Hepatic stellate cell (primary cell): ENCODE measurements at places on chromosomes 2 and 18.
A peak's percentile ranks its signal among the peaks of the same experiment; 100 is the strongest.

DNA sequence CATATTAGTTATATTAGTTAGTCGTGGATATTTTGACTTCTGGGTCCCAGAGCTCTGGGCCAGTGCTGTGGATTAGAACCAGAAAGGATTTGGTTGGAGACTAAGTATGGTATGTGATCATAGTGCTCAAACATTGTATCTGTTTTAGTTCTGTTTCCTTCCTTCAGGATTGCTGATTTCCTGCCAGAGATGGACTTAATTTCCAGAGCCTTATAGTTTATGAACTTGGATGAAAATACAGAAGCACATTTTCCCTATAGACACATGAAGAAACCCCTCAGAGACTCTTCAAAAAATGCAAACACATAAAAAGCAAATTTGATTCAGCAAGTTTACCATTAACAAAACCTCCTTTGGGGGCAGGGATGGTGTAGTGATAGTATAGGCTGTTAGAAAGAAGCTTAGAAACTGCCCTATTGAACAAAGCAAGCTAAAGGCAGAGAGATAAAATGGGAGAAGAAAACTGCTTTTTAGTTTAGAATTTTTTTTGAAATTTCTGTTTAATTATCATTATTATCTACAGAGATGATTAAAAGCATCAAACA lies 88.7 kb upstream of the EFEMP1 start:
- DNase-seq = no peak

DNA sequence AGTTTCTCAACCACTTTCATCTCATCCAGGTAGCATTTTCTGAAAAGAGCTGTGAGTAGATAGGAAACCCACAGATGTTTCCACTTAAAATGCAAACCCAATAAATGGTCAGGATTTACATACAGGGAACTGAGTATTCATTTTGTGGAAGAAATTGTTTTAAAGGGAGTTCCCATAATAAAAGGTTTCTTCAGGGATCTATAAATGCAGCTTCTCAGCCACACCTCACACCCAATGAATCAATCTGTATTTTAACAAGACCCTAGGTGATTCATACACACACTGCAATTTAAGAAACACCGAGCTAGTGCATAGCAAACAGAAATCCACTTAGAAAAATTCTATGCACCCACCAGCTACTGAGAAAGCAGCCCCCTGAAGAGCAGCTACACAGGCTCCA lies 140.1 kb upstream of the ACAA2 start:
- no peak for DNase-seq

DNA sequence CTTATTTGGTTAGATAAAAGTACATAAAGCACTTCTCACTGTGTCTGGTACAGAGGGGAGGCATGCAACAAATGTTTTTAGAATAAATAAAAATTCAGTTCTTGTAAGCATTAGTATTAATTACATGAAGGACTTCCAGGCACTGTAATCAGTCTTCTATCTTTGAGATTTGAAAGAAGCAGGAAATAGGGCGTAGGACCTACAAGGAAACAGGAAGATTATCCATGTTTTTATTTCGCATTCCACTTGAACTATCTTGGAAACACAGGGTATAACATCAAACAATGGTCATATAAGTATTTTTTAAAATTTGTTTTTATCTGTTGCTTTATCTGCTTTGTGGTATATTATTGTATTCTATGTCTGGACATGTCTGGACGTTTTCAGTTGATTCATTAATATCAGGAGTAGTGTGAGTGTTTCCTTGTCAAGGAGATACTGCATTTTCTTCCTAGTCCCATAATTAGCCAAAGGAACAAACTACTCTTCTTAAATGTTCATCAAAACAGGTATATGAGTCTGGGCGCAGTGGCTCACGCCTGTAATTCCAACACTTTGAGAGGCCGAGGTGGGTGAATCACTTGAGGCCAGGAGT lies 32.5 kb downstream of the BMPR2 start:
- DNase-seq = peak; percentile 12

GRCh38 chr2:173571021-173571821 lies 216.5 kb downstream of the CDCA7 start:
- no peak for DNase-seq

DNA sequence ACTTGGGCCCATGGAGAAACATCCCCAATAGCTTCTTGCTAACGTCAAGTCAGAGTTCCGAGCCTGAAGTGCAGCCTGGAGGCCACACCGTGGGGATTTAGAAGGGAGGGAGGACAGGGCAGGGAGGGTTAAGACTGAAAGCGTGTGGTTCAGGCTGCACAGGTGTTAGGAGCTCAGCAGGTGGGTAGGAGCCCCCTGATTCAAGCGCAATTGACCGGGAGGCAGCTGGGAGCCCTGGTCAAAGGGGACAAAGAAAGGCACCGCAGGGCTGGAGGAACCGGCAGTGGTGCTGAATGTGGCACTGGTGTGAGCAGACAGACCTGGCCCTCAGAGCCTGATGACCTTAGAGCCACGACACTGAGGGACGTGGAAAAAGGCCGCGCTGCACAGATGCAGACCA lies 149.6 kb downstream of the TMEM18 start:
- no peak for DNase-seq

DNA sequence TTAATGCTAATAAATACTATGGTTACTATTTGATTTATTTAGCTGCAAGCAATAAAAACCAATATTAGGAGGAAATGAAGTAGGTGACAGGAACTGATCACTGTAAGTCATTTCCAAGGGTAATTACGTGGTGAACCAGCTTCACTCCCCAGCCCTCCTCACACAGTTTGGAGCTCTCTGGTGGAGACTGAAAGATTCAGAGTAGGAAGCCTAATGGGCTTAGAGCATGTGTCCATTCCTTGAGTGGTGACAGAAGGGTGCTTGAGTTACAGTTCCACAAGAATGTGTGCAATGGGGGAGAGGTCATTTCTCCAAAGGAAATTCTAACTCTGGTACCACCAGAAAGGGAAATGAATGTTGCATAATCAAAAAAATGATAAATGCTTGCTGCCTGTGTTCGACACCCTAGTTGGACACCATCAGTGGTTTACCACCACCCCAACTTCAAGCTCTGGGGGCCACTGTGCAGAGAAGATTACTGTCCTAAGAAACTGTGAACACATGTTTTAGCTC lies 285.1 kb upstream of the MMADHC start:
- no peak for DNase-seq

DNA sequence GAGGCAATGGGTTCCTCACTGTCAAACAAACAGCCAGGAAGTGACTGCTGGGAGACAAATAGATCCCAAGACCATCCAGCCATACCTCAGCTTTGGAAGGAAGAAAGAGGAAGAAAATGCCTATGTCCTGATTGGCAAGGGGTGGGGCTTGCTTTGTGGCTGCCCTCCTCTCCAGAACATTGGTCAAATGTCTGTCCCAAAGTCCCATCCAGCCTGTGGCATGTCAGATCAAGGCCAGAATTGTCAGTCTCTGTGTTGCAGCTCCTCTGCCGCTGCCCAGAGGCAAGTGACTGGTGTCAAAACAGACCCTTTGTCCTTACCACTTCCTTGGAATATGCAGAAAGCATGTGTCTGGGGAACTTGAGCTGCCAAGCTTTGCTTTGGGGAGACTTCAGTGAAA lies 63.0 kb upstream of the SMAD2 start:
- DNase-seq = no peak

DNA sequence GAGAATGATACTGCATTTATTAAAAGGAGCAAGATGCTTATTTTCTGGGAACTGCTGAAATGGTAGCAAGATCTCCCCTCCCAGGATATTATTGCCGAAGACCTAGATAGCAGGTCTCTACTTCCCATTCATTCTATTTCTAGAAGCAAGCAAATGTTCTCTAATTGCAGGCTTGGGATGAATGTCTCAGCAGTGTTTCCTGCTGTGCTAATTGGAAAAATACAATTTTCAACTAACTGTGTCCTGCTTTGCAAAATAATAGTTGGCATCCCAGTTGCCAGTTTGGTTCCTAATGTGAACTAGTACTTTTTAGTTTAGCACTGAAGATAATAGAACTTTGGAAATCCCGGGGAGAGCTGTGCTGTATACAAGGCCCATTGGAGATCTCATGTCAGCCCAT lies 26.1 kb downstream of the SLC20A1 start:
- no peak for DNase-seq

DNA sequence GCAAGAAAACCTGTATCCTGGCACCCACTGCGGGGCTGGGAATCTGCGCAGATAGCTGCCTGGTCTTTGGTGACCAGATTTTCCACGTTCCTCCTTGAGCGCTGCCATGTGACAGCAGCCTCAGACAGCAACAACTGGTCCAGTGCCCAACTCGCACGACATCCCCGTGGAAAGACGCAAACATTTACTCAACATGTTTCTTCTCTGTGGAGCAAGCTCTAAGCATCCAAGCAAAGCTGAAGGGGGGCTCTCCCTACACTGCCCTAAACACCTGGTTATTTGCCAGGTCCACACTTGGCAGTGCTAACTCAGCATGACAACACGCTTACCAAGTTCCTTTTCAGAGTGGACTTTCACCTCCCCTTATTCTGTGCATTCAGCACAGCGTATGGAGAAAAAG lies 11.3 kb downstream of the ZNF516 start:
- DNase-seq = no peak

- no peak for DNase-seq
Measured at GRCh38 chr2:203018181-203018580, 3.5 kb downstream of the NBEAL1 start.

DNA sequence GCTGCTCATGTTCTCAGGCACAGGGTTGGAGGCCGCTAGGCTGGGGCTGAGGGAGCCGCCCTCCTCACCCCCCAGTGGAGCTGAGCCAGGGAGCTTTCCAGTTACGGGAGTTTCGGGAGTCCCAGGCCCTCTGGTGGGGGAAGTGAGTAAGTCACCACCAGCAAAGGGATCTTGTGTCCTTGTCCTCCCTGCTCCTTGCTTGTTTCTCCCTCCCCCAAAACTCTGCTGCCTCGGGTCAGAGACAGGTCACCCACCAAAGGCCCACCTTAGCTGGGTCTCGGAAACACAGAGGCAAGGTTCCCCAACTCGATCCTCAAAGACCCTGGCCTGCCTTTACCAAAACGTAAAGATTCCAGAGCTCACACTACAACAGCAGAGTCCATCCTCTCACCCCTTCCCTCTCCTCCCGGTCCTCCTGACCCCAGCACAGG lies 60.5 kb upstream of the POMC start:
- DNase-seq = peak; percentile 93

GRCh38 chr2:121309801-121310200 lies 24.8 kb upstream of the TFCP2L1 start:
- DNase-seq = no peak

DNA sequence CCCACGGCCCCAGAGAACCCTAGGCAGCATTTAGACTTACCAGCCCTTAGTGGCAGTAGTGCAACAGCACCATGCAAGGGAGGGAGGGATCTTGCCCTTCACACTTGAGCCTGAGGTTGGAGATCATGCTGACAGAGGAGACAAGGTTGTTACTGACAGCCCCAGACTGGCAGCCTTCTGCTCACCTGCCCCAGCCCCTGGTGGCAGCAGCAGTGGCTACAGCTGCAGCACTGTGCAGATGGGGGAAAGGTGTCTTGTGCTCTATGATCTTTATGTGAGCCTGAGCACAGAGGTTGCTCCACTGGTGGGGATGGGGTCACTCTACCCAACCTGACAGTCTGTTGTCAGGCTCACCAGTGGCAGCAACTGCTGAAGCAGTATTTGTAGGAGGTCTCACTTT lies 501.2 kb upstream of the LRRTM4 start:
- DNase-seq = no peak

DNA sequence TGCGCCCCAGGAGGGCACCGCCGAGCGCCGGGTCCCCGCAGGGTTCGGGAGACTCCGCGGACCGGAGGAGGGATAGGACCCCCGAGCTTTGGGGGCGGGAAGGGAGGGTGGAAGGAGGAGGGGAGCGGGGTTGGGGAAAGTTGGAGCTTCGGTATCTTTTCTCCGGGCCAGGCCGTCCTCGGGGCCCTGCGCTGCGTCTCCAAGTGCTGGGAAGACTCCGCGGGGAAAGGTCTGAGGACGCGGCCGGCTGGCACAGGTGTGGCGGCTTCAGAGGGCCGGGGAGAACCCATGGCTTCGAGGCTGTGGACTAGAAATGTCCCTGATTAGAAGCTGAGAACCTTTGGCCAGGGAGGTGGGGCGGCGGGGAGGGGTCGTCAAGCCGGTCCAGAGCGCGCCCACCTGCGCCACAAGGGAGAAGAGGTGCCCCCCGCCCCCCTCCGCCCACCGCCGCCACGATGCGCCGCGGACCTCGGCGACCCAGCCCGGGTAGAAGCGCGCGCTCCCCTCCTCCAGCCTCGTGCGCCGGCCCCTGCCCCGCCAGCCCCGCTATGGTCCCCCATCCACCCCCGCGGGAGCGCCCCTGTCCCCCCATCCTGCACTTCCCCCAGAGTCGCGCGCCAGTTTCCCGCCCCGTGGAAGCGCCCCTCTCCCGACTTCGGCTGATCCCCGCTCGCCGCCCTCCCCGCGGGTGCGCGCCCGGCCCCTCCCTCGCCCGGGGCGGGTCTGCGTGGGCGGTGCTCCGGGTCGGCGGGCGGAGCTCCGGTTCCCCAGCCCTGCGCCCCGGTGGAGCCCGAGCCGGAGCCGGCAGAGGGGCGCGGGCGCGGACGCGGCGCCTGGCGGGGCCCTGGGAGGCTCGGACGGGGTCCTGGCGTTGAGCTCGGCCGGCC lies at the start of gene SNTG2:
Gene SNTG2, plus strand, starts transcription at position 770 of the 887 bp plus-strand sequence. CDS start 148 bp downstream, outside the sequence.
- DNase-seq = peak; percentile 61

DNA sequence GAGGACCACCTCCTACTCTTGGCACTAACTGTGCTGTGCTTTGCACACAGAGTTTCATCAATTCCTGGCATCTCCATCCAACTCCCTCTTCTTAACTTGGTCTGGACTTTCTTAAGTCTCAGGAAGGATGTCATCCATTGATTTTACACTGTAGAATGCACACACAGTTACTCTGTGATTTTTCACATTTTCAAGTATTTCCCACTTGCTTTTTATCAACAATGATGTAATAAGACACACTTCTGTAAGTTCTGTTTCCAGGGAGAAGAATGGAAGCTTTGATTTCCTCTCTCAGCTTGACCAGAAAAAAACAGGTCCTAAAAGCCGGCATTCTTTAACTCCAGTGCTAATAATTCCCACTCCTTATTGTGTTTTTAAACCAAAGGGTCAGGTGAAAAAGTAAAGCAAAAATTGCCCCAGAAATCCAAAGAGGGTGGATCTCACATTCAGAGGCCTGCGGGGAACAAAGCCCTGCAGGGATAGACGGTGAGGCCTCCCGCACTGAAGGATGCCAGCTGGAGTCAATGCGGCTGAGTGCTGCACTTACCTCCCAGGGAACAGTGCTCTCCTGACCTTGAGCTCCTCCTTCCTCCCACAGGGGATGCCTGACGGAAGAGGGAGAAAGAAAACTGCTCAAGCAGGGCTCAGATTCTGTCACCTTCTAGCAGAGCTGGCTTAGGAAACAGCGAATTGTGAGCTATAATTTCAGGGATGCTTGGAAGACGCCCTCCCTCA lies 83.1 kb downstream of the PDCL3 start:
- no peak for DNase-seq

DNA sequence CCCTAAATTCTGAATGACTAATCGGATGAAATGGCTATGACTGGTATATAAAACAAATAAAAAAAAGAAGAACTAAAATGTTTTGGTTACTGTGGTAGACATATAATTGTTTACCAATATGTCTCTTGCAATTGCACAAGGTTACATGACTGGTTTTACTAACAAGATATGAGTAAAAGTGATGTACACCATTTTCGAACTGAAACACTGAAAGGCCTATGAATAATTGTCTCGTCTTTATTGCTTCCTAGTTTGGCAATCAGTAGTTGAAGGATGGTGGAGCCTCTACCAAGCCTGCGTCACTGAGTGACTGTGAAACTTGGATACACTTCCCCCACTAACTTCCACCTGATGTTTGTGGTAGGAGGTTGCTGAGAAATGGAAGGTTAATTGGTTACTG lies 16.5 kb downstream of the CDH19 start:
- DNase-seq = no peak
